ENCODE measurements at places on chromosomes 1 and 21. TPM values are rescaled to one million over a fixed set of nuclear protein-coding genes. Genes with fewer than 3 reads are reported as not detected.

DNA sequence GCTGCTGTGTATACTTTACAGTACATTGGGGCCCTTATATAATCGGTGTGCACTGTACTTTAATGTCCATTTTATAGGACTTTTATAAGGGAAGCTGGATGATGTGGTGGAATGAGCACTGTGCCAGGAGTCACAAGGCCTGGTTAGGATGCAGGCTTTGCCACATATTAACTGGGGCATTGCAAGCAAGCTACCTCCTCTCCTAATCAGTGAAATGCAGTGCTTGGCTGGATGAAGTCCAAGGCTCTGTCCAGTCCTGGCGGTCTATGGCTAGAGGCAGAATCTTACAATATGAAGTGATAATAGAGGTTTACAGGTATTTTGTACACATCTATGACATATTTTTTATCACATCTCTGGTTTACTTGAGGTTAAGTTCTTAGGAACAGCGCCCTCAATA, 1.7 kb upstream of the PKP1 start:
- no peak overlapping the region for H3K4me3 ChIP-seq
- no peak overlapping the region for H3K27ac ChIP-seq
- H3K4me1 ChIP-seq = no peaks in the 10 kb centered on the region
- no peaks in the 10 kb centered on the region for H3K36me3 ChIP-seq

- H3K36me3 ChIP-seq = peaks cover 59% of the 10 kb centered on the region
- no peaks in the 10 kb centered on the region for H3K4me1 ChIP-seq
- no peak for DNase-seq
- H3K27me3 ChIP-seq = no peaks in the 10 kb centered on the region
- H3K4me3 ChIP-seq = no peak overlapping the region
Measured at GRCh38 chr1:100927276-100927675, 31.4 kb downstream of the SLC30A7 start.

DNA sequence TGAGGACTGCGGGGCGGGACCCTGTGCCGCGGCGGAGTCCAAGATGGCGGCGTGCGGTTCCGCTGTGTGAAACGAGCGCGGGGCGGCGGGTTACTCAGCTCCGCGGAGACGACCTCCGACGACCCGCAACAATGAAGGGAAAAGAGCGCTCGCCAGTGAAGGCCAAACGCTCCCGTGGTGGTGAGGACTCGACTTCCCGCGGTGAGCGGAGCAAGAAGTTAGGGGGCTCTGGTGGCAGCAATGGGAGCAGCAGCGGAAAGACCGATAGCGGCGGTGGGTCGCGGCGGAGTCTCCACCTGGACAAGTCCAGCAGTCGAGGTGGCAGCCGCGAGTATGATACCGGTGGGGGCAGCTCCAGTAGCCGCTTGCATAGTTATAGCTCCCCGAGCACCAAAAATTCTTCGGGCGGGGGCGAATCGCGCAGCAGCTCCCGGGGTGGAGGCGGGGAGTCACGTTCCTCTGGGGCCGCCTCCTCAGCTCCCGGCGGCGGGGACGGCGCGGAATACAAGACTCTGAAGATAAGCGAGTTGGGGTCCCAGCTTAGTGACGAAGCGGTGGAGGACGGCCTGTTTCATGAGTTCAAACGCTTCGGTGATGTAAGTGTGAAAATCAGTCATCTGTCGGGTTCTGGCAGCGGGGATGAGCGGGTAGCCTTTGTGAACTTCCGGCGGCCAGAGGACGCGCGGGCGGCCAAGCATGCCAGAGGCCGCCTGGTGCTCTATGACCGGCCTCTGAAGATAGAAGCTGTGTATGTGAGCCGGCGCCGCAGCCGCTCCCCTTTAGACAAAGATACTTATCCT, 430 bp downstream of the RBM15 start:
- H3K36me3 ChIP-seq = peaks cover 43% of the 10 kb centered on the region

- no peaks in the 10 kb centered on the region for H3K4me1 ChIP-seq
- peak; percentile 2 for DNase-seq
- H3K4me3 ChIP-seq = no peak overlapping the region
- H3K27ac ChIP-seq = no peak overlapping the region
Measured at GRCh38 chr21:44408226-44408625, 47.1 kb upstream of the LRRC3 start.

- peaks cover 22% of the 10 kb centered on the region for H3K27me3 ChIP-seq
- no peaks in the 10 kb centered on the region for H3K36me3 ChIP-seq
- no peaks in the 10 kb centered on the region for H3K4me1 ChIP-seq
- no peak overlapping the region for H3K4me3 ChIP-seq
Measured at GRCh38 chr1:161282991-161283390, 24.4 kb downstream of the PCP4L1 start.

DNA sequence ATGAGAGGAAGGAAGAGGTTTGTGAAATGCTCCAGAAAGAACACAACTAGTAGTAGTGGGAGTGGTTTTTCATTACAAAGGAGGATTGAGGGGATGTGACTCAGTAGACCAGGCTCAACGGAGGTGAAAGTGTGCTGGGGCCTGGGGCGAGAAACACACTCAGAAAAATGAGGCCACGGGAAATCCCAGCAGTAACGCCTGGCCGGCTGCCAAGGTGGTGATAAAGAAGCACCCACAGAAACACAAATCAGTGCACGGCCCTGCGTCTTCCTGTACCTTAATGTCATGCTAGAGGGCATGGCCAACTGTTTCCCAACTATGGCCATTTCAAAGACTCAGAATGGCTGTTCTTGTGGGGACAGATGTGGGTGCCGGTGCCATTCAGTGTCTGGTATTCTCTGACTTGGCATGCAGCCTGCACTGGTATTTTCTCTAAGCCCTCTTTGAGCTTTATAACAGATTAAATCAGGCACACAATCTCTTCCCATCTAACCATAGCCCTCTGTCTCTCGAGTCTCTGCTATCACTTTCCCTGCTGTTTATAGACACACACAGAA, 38.2 kb downstream of the URB2 start:
- H3K27me3 ChIP-seq = no peaks in the 10 kb centered on the region
- peak overlapping the region; percentile 80 for H3K27ac ChIP-seq
- H3K4me3 ChIP-seq = no peak overlapping the region
- peaks cover 27% of the 10 kb centered on the region for H3K4me1 ChIP-seq
- H3K36me3 ChIP-seq = peaks cover 11% of the 10 kb centered on the region

The FMOD gene
- not detected for polyA plus RNA-seq

The FCN3 gene
- not detected for polyA plus RNA-seq
